ENCODE measurements at places on chromosomes 4 and X. TPM values are rescaled to one million over a fixed set of nuclear protein-coding genes. Genes with fewer than 3 reads are reported as not detected.

The GAGE12F gene
- not detected for total RNA-seq

The NAT8L gene
- total RNA-seq: 0.51 TPM

- peak; percentile 10 for DNase-seq
Measured at GRCh38 chr4:132614682-132615081, 534.4 kb upstream of the PCDH10 start.

DNA sequence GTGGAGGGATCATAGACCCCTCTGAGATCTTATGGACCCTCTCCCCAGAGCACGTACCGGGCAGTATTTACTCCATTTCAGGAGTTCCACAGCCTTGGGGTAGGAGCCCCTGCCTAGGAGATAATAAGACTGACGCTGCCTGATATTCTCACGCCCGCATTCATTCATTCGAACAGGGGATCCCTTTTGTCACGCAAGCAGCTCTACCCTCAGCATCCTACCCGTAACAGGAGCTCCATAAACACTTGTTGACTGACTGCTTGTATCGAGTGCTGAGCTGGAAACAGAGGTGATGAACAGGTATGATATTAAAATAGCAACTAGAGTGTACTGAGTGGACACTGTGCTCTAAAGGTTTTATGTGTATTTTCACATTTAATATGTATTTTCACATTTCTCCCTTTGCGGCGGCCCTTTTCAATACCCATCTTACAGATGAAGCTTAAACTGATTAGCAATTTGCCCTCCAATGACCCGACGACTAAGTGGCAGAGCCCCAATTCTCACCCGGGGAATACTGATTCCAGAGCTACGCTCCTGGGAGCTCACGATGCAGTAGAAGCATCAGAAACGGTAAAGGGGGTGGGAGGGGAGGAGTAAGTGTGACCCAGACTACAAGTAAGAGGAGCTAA is 888 bp downstream of the RAB28 start:
- peak; percentile 21 for DNase-seq

DNA sequence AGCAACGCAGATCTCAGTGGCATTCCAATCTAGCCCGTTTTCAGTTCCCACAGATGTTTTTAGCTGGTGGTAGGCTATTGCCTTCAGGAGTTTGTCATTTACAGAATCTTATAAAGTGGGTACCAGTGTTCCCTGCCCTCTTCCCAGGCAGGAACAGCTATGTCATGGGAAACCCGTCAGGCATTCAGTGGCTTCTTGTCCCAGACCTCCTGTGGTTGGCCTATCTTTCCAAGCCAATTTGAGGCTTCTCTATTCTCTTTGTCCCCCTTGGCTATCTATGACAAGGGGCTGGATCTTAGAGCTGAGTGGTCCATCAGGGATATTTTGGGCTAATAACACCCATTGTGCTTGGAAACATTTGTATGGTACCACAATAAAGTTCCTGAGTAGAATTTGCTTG is 33.6 kb upstream of the RPL34 start:
- DNase-seq: no peak

DNA sequence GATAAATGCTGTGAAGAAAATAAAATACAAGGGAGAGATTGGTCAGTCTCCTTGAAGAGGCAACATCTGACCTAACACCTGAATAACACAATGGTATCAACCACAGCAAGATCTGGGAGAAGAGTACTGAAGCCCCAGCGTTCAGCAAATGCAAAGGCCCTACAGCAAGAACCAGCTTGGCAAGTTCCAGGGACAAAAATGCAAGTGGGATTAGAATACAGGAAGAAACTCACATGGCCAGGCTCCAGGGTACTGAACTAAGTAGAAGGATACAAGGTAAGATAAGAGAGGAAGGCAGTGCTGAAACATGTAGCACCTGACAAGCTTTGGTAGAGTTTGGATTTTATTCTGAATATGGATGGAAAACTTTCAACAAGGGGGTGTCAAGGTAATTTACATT is 3.6 kb downstream of the SMIM14 start:
- no peak for DNase-seq

All from tongue (tissue), 3 donors.